ENCODE measurements at places on chromosomes 2 and 18.
A peak's percentile ranks its signal among the peaks of the same experiment; 100 is the strongest.

- DNase-seq: no peak
Observed at GRCh38 chr2:112001136-112001715, 53.8 kb upstream of the TMEM87B start.

DNA sequence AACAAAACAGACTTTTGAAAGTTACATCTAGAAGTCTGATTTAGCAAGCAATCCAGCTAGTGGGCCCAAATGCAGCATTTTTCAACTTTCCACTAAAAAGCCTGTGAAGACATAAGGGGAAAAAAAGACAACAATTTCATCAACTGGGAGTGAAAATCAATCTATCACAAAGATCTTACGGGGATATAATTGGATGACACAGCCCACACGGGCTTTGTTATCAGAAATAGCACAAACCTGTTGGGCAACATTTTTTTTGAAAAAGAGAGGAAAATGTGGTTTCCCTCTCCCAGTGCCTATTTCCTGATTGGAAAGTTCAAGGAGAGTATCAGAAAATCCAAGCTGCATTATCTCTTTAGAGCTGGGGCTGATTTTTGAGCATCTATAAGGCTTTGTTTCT is 132.7 kb downstream of the EVA1A start:
- DNase-seq: no peak

DNA sequence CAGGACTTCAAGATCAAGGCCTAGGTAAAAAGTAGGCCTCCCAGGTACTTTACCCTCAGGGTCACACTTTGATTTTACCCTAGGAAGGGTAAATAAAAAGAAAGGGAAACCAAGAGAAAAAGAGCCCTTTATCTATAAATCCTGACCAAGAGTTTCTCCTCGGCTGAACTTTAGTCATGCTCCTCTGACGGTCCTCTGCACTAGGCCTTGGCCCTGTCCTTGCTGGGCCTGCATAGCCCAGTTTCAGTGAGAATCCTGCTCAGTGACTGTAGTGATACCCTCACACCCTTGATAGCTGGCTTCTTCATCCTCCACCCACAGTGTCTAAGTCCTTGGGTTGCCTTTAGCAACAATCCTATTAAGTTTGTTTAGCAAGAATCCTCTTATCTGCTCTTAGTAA is 20.5 kb upstream of the ITSN2 start:
- DNase-seq: no peak

DNA sequence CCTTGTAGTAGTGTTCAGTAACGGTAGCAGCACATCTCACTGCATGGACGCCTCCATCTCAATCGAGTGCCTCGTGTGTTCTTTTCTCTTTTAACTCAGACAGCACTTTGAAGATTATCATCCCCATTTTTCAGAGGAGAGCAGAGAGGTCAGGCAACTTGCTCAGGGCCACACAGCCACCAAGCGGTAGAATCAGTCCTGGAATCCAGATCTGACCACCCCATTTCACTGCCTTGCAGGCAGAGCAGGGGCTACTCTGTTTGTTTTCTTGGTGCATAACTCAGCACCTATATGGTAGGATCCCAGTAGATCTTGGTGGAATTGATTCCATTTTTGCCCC is 129.5 kb downstream of the SMAD7 start:
- no peak for DNase-seq

- DNase-seq: no peak
Observed at GRCh38 chr2:239112127-239112774, 264.4 kb downstream of the TWIST2 start.

DNA sequence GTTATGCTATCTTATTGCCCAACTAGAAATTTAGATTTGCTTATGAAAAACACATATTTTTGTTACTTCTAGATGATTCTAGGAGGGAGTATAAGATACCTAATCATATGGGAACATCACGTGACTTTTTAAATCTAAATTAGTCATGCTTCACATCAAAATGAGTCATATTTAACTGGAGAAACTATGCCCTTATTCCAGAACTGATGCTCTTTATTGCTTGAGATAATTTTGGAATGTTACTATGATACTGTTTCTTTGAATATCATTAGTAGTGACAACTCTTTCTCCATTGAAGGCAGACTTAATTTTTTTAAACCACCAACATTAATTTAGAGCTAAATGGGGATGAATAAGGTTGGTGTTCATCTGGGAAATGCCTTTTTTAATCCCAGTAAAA is 19.9 kb upstream of the ELAC1 start:
- DNase-seq: no peak

- no peak for DNase-seq
Observed at GRCh38 chr2:10254373-10255188, 48.1 kb upstream of the HPCAL1 start.

- DNase-seq: no peak
Observed at GRCh38 chr2:152510621-152511020, 175.6 kb downstream of the FMNL2 start.

DNA sequence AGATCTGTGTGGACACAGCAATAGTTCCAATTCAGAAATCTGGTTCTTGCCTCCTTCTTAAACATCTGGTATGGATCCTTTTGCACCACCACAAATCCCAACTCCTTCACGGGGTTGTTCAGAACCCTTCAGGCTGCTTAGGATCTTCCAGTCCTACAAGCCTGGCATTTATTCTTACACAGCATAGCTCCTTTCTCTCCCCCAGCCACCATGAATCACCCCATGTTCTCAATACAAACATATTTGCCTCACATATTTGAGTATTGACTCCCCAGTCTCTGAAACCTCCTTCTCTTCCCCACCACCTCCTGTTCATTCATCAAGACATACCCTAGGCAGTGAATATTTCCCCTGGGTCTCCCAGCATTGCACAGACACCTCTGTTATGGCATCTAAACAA is 155.2 kb downstream of the ALK start:
- no peak for DNase-seq

DNA sequence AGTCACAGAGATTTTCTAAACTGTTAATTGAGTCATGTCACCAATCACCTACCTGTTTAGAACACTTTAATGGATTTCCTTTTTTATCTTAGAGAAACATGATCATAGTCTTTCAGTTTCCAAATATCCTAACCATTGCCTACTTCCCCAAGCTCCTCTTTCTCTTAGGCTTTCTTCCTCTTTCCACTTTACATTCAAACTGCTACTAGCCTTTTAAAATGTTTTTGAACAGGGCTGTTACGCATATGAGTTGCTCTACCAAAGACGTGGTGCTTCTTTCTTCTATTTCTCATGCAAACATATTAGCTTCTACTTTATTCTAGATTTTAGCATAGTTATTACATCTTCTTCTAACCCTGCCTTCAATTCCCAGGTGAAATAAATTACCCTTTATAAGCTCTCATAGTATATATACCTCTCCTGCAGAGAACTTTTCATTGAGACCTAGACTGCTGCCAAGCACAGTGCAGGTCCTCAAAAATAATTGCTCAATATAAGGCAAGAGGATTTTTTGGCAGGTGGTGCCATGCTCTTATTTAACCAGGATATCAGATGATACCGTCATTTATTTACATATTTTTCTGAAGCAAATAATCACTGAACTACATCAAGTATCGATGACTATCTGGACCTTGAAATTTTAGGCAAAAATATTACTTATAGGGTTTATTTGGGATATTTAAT is 937.1 kb downstream of the TSN start:
- DNase-seq: no peak

DNA sequence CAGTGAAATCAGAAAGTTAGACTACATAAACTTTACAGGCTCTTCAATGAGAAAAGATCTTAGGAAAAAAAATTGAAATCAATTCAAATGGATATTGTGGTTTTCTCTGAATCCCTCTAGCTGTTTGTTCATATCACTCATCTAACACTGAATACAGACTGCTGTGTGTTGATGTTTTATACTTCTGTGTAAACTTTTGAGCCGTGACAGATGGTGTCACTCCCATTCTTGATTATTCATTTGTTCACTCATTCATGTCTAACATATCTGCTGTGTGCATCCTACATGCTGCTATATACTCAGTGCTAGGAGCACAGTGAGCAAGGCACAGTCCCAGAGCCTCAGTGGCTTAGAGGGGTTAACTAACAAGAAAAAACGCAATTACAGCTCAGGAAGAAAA is 12.6 kb downstream of the KLHL23 start:
- DNase-seq: no peak

GRCh38 chr2:56167616-56168562 is 15.9 kb upstream of the CCDC85A start:
- DNase-seq: no peak

DNA sequence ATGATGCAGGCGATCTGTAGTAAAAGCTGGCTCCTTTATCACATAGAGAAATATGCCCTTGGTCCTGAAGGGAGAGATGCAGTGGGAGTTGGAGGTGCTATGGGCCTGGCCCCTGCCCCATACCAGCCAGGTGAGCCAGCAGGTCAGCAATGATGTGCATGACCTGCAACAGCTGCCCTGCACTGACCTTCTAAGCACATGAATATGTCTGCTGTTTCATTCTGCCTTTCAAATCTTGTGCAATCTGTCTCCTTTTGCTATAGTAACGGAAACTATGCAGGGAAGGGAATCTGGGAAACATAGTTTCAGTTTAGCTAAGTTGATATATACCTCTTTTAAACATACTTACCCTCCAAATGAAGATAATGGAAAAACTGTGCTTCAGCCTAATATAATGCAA is 235.2 kb downstream of the TDRD15 start:
- DNase-seq: no peak

DNA sequence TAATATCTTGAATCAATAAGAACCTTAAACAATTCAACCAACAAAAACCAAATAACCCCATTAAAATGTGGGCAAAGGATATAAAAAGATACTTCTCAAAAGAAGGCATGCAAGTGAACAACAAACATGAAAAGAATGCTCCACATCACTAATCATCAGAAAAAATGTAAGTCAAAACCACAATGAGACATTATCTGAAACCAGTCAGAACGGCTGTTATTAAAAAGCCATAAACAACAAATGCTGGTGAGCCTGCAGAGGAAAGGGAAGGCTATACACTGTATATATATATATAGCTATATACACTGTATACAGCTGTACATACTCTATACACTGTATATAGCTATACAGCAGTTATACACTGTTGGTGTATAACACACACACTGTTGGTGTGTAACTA is 47.8 kb upstream of the GALNT13 start:
- DNase-seq: no peak

GRCh38 chr2:74499267-74499939 is at the start of gene LBX2:
LBX2 (minus strand) TSS chr2:74499603; CDS start chr2:74499537, 66 bp downstream.
- peak; percentile 41 for DNase-seq

DNA sequence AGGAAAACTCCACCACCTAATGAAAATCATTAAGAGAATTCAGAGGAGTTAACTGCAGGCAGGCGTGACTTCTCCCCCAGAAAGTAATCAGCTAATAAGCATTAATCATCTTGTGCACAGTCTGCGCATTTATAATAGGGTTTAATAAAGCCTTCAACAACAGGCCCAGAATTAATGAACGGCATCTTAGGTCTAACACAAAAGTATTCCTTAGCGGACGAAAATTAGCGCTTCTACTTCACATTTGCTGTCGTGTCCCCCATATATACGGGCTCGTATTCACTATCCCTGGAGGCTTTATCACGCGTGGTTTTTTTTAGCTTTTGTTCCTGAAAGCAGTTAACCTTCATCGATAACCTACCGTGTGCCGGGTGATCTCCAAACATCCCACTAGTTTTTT is 1.8 kb downstream of the ATP8B1 start:
- DNase-seq: no peak
